ENCODE measurements at places on chromosomes 6 and 20. TPM values are rescaled to one million over a fixed set of nuclear protein-coding genes. Genes with fewer than 3 reads are reported as not detected.

Gene OXT
- total RNA-seq = not detected

Gene CDH4
- 0.06 TPM for total RNA-seq

Gene TGM3
- total RNA-seq = not detected

Gene SGK1
- total RNA-seq = 129 TPM

Gene DCDC2
- total RNA-seq = 0.04 TPM

Gene CAGE1
- total RNA-seq = 0.10 TPM
